Stimulated activated CD8-positive, alpha-beta memory T cell treated with anti-CD3 and anti-CD28 coated beads, Interleukin-15, amount 100 ng/mL, for 24 hours (primary cell): ENCODE measurements at places on chromosomes 5 and 9.

GRCh38 chr5:167861129-167861927 is 430.1 kb upstream of the WWC1 start:
- no peak for DNase-seq

DNA sequence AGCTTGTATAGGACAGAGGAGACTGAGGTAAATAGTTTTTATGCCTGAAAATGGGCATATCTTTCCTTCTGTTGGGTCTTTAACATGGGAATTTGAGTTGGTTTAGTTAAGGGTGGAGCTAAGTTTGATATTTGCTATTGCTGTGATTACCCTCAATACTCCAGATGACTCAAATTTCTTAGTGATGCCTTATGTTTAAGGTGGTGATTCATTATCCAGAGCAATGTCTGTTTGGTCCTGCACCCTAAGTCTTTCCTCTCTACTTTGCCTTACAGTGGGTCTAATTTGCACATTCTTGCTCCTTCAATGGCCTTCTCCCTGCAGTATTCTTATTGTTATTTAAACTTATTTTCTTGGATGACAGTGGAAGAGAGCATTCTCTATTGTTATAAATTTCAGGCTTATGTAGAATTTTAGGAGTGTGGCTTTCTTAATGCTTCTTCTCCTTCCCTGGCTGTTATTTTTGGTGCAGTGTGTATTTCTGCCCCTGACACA is 312.9 kb upstream of the RPS23 start:
- DNase-seq, result no peak

DNA sequence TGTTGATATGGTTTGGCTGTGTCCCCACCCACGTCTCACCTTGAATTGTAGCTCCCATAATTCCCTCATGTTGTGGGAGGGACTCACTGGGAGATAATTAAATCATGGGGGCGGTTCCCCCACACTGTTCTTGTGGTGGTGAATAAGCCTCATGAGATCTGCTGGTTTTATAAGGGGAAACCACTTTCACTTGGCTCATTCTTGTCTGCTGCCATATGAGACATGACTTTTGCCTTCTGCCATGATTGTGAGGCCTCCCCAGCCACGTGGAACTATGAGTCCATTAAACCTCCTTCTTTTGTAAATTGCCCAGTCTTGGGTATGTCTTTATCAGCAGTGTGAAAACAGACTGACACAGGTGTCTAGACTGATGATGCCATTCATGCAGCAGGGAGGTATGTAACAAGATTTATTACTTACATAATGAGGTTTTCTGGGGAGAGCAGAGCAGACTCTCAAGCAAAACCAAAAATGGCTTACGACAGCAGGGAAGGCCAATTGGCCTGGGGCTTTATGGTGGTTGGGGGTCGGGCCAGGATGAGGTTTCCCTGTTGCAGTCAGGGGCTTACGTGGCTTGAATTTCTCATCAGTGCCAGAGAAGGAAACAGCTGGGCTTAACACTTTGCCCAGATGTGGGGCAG is 9.5 kb upstream of the COMMD10 start:
- no peak for DNase-seq

- DNase-seq, result no peak
These were observed 5.4 kb downstream of the VCP start for GRCh38 chr9:35067056-35067455.

DNA sequence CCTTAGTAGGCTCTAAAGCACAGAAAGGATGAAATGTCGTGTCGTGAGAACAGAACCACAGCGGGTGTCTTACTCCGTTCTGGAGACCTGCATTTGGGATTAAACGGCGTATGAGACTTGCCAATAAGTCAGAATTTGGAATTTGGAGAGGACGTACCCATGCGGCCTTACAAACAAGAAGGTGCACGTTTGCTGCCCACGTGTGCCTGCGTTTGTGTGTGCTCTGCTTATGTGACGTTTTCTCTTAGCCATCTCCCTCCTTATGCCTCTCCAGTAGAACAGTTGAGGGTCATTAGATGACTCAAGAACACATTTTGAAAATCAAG is 171.6 kb upstream of the OTULINL start:
- no peak for DNase-seq

- no peak for DNase-seq
These were observed 337.8 kb downstream of the DEPDC1B start for GRCh38 chr5:60362158-60362557.

DNA sequence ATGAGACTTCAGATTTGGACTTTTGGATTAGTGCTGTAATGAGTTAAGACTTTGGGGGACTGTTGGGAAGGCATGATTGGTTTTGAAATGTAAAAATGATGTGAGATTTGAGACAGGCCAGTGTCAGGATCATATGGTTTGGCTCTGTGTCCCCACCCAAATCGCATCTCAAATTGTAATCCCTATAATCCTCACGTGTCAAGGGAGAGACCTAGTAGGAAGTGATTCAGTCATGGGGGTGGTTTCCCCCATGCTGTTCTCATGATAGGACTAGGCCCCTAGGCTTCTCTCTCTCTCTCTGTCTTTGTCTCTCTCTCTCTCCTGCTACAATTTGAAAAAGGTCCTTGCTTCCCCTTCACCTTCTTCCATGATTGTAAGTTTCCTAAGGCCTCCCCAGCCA is 473.3 kb upstream of the CD180 start:
- DNase-seq, result no peak

- DNase-seq, result no peak
These were observed 53.7 kb downstream of the MARCHF3 start for GRCh38 chr5:126976520-126977172.

DNA sequence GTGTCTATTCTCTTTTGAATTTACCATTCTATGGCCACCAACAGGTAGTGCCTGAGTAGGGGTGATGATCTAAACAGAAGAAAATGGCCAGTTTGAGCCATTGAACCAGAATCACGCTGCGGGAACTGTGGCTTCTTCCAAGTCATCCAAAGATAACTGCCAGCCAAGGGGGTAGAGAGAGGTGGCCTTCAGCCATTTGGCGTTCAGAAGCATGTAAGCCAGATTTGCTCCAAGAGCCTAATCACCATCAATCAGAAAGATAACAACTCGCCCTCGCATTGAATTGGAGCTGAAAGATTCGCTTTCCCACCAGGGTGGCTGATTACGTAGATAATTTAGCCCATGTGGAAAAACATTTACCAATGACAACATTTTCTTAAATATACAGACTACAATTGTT is 1302.7 kb upstream of the DMAC1 start:
- no peak for DNase-seq

DNA sequence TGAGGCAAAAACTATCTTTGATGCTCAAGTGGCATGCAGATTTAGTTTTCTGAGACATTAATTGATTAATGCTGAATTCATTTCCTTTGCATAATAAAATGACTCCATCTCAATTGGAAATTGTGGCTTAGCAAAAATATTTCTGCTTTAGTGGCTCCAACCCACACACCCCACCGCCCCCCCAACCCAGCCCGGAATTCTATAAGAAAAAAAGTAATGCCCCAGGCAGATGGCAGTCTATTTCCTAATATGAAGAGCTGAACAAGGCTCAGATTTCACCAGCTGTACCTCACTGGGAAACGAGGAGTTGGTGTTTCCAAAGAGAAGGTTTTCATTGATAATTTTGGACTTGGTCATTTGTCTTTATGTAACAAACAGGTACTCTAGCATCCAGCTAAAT is 182.1 kb downstream of the FBN2 start:
- DNase-seq, result no peak
